ENCODE measurements at places on chromosomes 5 and 9.

DNA sequence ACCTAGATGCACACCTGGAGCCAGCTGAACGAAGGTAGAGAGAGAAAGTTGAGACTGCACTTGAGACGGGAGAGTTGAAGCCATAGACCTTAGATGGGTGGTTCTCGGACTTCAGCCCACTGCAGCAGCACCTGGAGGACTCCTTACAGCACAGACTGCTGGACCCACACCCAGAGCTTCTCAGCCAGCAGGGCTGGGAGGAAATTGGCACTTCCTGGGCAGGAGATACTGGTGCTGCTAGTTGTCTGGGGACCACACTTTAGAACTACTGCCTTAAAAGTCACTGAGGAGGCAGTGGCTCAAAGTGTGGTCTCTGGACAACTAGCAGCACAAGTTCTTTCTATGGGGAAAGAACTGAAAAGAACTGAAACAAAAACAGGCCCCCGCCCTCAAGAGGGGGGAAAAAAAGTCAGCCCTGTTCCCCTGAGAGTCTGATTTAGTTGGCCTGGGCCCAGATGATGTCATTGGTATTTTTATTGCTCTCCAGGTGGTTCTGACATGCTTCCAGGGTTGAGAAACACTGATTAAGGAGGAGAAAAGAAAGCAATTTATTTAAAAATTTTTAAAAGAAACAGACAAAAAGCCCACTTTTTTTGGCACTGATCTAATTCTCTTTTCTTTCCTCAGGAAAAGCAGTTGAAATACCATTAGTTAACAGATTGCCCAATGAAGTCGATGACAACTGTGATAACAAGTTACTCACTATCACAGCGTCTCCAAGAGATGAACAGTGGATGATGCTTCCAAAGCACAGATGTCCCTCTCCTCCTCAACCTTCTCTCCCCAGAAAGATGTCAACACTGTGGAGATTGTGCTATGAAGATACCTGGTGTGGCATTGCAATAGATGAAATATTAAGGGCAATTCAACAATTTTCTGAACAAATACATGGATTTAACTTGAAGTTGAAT is 73.6 kb upstream of the ADAMTS16 start:
- no peak for DNase-seq

GRCh38 chr9:106689089-106689488 is 173.9 kb upstream of the ZNF462 start:
- no peak for DNase-seq

DNA sequence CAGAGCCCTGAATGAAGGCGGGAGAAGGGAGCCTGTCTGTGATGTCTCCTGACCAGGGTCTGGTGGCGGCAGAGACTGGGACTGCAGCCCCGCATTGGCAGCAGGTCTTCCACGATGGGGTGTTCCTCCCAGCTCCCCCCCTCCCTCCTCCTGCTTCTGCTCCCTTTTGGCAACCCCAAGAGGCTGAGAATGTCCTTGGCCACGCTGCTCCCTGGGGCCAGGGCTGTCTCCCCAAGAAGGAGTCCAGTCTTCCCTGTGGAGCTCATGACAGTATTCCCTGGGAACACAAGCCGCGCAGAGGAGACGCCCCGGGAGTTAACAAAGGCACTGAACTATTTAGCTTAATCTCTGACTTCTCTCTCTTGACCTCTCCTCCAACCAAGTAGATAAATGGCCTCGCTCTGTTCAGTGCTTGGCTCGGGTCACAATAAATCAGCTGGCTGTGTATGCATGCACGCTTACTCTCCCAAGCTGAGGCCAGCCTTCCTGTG is 84.0 kb upstream of the NEURL1B start:
- peak; percentile 63 for DNase-seq

GRCh38 chr5:16889203-16889971 is 46.7 kb downstream of the MYO10 start:
- no peak for DNase-seq

GRCh38 chr5:60356745-60357144 is 343.2 kb downstream of the DEPDC1B start:
- DNase-seq = no peak

Data from globus pallidus (tissue), 1 donor.